ENCODE measurements at places on chromosomes 2 and 18.

GRCh38 chr2:212227755-212228154 is 310.8 kb downstream of the ERBB4 start:
- DNase-seq, result no peak

DNA sequence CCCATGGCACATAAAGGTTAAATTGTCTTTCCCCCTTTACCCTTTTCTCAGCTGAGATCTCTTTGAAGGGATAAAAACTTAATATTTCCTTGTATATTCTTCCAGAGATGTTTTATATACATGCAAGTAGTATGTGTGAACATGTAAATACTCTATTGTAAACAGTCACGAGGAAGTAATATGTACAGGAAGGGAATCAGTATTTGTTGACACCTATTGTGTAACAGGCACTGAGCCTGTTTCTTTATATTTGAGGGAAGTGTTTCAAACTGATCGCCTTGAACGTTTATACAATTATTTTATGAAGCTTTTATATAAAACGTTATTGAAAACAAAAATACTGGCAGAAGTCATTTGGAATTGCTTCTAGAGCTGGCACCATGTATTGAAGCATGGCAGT is 13.2 kb downstream of the RALBP1 start:
- no peak for DNase-seq

- no peak for DNase-seq
Observed at GRCh38 chr18:22558945-22559385, 141.2 kb upstream of the CTAGE1 start.

DNA sequence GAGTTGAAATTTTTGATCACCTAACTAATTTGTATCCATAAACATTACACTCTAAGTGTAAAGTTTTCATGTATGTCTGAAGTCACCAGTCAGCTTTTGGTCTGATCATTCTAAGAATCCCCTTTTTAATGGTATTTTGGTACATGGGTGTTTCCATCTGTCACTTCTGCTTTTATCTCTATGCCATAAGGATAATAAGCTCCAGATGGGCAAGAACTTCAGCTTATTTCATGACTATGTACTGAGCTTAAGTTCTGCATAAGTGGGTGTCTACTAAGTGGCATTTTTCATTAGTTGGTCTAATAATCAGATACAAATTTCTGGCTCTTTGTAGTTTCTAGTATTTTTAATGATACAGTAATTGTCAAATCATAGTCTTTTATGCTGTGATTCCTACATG is 20.4 kb downstream of the UBXN4 start:
- DNase-seq, result no peak

DNA sequence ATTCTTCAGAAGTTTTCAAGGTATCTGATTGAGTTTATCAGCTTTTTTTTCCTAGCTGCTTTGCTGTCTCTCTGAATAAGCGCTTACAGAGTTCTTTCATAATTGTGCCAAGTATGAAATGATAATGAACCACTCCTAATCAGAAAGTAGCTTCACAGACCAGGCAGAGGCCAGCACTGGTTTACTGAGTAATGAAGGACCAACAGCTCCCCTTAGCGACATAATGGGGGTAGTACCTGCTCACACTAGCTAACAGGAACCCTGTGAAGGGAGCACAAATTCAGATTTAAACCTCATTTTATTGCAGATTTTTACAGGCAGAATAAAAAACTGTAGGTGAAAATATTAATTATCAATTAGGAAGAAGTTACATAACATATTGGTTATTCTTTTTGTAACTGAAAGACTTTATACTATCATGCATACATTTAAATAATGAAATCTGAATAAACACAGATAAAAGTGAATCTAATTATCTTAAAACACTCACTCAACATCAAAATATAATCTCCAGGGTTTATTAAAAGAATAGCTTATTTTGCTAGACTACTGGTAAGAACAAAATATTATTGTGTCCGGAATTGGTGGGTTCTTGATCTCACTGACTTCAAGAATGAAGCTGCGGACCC is 53.7 kb upstream of the LRRC30 start:
- no peak for DNase-seq

DNA sequence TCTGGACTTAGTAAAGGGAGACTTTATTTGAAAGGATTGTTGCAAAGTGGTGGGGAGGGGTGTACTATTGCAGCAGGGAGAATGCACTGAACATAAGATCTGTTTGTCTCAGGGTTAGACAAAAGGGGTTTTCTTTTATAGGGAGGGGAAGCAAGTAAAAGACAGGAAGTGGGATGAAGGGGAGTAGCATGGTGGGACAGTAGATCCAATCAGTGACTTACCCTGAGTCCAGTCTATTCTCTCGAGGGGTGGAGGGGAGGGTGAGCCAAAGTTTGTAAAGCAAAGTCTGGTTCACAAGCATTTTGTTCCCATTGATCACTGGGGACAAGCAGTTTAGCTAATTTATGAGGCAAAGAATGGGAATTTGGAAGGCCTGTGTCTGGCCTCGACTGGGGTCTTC is 35.0 kb upstream of the CYP27C1 start:
- DNase-seq, result no peak

DNA sequence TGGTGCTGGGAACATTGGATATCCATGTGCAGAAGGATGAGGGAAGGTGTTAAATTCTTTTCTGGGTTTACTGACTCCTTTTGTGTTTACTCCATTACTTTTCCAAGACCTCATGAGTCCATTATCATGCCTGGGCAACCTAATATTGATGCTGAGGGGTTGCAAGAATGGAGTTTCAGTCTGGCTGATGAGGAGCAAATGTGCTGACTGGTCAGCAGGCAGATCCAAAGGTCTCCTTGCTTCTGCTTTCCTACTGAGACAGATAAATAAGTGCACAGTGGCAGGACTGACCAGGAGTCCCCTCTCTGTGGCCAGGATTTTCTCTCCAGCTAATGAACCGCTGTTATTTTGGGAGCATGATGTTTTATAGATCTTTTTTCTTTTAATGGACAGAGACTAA is 43.6 kb upstream of the WIPF1 start:
- DNase-seq, result no peak

DNA sequence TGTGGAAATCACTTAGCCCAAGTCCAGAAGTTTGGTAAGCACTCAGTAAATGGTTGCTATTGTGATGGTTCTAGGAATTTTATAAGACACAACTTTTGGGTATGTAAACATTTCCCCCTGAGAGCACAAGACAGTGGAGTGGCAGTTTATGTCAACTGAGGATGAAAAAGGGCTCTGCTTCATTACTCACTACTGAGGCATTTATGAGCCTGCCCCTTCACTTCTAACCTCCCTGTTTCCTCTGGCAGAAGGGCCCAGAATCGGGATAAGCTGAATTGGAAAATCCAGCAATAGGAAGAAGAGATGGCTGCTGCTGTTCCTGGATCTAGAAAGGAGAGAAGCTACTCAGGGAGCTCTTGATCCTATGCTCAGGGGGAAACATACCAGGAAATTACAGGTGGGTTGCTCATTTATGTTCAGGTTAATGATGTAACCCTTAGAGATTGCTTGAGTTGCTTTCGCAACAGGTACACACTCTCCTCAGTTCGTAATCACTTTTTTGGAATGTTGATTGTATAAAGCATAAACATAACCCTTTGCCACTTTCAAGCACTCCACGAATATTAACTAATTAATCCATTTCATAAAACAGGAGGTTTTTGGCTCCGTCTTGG is 46.3 kb downstream of the ADCYAP1 start:
- no peak for DNase-seq

- DNase-seq, result no peak
Observed at GRCh38 chr2:179049203-179049545, 763 bp downstream of the CCDC141 start.

DNA sequence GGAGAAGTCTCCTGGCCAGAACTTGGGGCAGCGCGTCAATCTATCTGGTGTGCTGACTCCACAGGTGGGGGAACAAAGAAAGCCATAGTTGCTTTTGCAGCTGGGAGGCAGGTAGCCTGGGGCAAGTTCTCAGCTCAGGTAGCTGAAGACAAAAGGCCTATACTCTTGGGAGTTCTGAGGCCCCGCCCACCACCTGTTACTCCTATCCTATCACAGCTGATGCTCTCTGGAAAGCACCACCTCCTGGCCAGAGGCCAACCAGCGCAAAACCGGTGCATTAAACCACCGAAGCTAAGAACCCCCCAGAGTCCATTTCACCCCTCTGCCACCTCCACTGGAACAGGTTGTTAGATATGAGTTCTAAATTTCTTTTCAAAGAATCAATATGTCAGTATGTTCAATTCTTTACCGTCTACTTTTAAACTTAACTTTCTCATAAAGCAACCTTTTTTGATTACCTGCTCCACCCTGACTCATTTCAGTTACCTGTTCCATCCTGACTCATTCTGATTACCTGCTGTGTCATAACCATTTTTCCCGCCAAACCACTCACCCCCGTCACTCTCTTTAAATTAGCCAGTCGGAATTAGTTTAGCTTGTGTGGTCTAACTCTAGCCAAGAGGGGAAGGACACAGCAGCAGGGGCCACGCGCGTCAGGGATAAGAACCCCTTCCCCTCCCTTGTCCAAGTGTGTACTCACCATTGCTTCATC is 43.4 kb downstream of the UPP2 start:
- no peak for DNase-seq

- DNase-seq, result no peak
Observed at GRCh38 chr2:236552212-236552542, 17.4 kb upstream of the ACKR3 start.

DNA sequence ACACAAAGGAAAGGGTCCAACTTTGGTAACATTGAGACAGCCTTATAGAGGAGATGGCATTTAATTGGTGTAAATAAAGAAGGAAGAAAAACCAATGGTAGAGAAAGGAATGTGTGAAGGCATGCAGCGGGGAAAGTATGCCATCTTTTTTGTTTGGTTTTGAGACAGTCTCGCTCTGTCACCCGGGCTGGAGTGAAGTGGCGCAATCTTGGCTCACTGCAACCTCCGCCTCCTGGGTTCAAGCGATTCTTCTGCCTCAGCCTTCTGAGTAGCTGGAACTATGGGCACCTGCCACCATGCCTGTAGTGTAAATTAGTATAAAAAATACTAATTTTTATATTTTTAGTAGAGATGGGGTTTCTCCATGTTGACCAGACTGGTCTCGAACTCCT is 6.4 kb downstream of the RIOK3 start:
- DNase-seq, result no peak

DNA sequence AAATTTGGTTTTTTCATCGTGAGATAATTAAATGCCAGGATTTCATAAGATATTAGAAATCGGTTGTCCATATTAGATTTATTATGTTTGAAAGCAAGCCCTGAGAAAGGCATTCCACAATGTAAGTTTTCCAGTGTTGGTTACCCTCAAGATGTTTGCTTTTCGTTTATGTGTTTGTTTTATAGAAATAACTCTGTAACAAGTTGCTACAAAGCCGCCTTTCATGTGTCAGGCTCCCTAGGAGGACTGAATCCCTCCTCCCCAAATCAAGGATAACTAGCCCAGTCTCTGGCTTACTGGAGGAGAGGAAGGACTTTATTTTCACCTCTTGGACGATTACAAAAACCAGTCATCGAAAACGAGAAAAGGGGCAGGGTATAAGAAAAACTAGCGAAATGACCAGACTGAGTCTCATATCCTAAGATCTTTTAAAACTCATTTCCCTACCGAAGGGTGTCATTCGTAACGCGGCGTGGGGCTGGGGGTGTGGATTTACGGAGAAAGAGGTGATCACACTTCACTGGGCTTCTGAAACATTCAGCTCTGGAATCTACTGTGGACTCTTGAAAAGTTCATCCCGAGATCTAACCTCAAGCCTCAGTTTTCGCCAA is 1.0 kb upstream of the PEX13 start:
- no peak for DNase-seq

GRCh38 chr2:23720705-23721453 is 206.0 kb downstream of the ATAD2B start:
- DNase-seq, result no peak

DNA sequence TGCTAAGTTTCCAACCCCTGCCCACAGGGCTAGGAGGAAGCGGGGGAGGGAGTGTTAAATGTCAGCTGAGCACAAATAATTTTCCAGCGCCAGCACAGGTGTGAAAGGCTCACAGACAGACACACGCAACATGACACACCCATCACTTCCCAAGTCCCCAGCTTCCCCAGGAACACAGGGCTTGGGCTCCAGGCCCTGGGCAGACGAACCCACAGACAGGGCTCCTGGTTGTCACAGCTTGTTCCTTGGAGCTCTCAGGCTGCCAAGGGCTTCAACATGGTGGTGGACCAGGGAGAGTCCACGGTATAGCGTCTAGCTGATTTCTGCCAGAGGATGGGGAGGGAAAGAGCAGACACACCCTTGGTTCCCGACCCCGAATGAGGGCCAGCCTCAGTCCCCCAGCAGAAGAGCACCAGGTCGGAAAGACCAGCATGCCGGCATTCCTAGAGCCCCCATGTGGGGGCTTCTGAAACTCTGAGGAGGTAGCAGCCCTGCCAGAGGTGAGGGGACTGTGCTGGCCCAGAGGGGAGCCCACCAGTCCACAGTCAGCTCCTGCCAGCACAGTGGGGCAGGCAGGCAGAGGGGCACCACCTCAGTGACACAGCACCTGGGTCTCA is 1.9 kb downstream of the DUSP2 start:
- no peak for DNase-seq

DNA sequence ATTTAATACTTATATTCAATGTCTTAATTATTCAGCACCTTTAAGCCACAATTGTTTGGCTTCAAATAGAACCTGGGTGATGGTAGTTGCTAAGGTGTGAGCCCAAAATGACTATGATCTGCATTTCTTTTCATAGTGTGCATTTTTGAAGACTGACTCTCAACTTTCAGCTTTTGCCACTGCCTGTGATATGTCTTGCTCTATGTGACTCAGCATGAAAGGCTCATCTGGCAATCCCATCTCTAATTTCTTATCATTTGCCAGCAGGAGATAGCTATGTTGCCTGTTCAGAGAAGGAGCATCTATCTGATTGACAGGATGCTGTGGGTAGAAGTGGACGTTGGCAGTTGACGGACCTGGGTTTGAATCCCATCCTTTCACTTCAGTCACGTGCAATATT is 34.5 kb upstream of the CCDC93 start:
- no peak for DNase-seq

- no peak for DNase-seq
Observed at GRCh38 chr18:48968412-48969215, 17.8 kb upstream of the SMAD7 start.

GRCh38 chr18:6557057-6557769 is 142.5 kb upstream of the L3MBTL4 start:
- DNase-seq, result no peak

DNA sequence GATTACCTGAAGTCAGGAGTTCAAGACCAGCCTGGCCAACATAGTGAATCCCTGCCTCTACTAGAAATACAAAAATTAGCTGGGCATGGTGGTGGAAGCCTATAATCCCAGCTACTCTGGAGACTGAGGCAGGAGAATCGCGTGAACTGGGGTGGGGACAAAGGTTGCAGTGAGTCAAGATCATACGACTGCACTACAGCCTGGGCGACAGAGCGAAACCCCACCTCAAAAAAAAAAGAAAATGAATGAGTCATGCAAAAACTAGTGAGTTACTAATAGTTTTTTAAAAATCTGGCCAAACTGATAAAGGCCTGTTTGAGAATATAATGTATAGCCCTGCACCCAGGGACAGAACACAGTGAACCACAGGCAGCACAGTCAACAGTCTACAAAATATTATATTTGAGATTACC is 17.5 kb downstream of the AFG3L2 start:
- DNase-seq, result no peak

GRCh38 chr2:73035899-73036711 is 35.4 kb downstream of the SFXN5 start:
- no peak for DNase-seq

GRCh38 chr18:63970809-63971205 is 926 bp downstream of the SERPINB8 start:
- DNase-seq, result no peak

GRCh38 chr2:111066062-111066593 is 54.6 kb upstream of the BCL2L11 start:
- DNase-seq, result no peak

Measured in stimulated activated CD8-positive, alpha-beta memory T cell treated with anti-CD3 and anti-CD28 coated beads, Interleukin-15, amount 100 ng/mL, for 24 hours (primary cell).